ENCODE measurements at places on chromosomes 2 and 18.

DNA sequence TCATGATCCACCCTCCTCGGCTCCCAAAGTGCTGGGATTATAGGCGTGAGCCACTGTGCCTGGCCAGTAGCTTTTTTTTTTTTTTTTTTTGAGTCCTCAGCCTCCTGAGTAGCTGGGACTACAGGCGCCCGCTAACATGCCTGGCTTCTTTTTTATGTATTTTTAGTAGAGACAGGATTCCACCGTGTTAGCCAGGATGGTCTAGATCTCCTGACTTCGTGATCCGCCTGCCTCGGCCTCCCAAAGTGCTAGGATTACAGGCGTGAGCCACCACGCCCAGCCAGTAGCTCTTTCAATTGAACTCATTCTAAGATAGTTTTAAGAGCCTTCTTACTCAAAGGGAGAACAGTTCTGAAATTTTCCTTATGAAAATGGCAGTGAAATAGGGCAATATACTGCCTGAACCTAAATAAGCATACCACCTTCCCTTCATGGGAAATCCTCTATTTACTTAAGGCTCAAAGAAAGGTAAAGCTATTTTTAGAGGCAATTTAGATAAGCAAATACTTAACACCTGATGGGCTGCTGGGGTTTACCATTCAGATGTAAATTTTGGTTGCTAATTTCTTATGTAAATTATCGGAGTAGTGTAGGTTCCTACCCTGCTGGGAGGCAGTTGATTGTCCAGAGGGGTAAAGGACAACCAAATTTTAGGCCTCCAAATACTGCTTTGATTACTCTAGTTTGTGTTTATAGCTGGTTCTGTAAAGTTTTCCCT, 144.7 kb downstream of the GREB1L start:
- DNase-seq = no peak

DNA sequence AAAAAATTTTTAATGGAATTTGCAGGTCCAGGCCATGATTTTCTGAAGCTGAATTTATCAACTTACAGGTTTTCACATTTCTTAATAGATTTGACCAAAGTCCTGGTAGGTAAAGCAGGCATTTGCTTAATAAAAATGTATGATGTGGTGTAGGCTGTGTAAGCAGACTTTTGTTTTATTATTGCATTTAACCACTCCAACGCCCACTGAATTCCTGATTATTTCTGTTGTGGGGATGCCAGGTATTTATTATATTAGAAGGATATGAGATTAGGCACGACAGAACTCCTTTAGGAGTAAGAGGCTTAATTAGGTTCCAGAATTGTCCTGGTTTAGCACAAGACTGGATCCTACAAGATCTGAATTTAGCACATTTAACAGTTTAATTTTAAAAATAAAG, 111.1 kb downstream of the ADCYAP1 start:
- no peak for DNase-seq

- DNase-seq = peak; percentile 7
These were observed 139.8 kb upstream of the NCK2 start for GRCh38 chr2:105604938-105605337.

- no peak for DNase-seq
These were observed 1.7 kb upstream of the HS6ST1 start for GRCh38 chr2:128320192-128320905.

DNA sequence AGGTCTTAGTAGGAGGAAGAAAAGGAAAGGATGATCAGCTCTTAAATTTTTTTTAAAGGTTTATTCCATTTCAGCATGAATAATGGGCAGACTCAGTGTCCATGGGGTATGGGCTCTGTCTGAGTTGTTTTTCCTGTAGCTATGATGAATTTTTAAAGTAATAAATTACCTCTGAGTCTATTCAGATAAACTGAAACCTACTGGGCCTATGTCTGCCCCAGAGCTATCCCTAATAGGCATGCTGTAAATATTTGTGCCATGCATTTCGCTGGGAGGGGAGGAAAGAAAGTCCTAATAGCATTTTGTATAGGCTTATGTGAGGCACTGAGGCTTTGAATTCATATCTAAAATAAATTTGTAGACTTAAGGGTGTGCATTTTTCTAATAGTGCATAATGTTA, 210.4 kb upstream of the BOD1L2 start:
- DNase-seq = no peak

- no peak for DNase-seq
These were observed 748.9 kb upstream of the NXPH2 start for GRCh38 chr2:139529080-139529479.

DNA sequence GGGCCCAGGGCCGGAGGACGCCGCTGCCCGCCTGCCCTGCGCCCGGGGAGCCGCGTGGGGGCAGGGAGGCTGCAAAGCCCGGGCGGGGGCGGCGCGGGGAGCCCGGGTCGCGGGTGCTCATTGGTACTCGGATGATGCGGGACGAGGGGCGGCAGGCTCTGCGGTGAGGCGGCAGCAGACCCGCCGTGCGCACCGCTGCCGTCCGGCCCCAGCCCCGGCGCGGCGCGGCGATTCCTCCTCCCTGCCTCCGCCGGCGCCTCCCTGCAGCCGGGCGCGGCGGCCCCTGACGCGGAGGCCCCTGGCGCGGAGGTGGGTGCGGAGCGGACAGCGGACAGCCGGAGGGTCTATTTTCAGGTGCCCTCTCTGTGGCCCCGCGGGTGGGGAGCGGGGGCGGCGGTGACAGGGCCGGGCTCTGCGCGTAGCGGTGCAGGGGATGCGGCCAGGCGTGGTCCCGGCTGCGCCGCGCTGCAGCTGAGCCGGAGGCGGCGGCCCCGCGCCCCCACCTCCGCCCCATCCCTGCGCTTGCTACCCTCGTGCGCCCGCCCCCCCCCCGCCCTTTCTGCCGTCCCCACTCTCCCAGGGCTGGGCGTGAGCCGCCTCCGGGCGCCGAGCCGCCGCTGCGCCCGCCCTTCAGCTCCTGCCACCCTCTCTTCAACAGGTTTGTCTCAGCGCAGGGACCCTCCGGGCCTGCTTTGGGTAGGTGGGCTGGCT, 640 bp downstream of the SPTBN1 start:
- DNase-seq = peak; percentile 29

GRCh38 chr2:73920577-73921545, 5.8 kb upstream of the DGUOK start:
- no peak for DNase-seq

- peak; percentile 12 for DNase-seq
These were observed 98.9 kb downstream of the PHLPP1 start for GRCh38 chr18:62814132-62814759.

GRCh38 chr2:42214669-42215068, 45.5 kb downstream of the EML4 start:
- peak; percentile 52 for DNase-seq

GRCh38 chr2:104758199-104758620, 95.7 kb upstream of the POU3F3 start:
- peak; percentile 43 for DNase-seq

DNA sequence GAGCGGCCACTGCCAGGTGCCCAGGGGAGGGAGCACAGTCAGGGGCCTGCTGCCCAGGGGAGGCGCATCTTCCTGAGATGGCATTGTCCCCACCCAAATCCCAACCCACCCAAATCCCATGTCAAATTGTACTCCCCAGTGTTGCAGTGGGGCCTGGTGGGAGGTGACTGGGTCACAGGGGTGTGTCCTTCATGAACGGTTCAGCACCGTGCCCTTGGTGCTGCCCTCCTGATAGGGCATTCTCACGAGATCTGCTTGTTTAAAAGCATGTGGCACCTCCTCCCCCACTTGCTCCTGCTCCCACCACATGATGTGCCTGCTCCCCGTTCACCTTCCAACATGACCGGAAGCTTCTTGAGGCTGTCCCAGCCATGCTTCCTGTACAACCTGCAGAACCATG, 27.6 kb downstream of the ANKMY1 start:
- DNase-seq = no peak

DNA sequence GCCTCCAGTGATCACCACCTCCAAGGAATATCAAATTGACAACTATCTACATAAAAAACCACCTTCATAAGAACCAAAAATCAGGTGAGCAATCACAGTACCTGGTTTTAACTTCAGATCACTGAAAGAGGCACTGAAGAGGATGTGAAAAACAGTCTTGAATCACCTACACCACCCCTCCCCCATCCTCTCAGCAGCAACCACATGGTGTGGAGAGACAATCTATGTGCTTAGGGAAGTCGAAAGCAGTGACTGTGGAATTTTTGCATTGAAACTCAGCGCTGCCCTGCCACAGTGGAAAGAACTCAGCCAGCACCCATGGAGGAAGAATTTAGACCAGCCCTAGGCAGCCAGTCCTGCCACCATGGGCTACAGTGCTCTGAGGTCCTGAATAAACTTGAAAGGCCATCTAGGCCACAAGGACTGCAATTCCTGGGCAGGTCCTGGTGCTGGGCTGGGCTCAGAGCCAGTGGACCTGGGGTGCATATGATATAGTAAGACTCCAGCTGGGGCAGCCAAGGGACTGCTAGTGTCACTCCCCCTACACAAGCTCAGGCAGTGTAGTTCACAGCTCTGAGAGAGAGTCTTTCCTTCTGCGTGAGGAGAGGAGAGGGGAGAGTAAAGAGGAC, 75.6 kb downstream of the ATL2 start:
- DNase-seq = no peak

GRCh38 chr2:177273408-177273807, 8.9 kb upstream of the NFE2L2 start:
- DNase-seq = no peak

- no peak for DNase-seq
These were observed 56.7 kb downstream of the NFATC1 start for GRCh38 chr18:79452190-79452990.

DNA sequence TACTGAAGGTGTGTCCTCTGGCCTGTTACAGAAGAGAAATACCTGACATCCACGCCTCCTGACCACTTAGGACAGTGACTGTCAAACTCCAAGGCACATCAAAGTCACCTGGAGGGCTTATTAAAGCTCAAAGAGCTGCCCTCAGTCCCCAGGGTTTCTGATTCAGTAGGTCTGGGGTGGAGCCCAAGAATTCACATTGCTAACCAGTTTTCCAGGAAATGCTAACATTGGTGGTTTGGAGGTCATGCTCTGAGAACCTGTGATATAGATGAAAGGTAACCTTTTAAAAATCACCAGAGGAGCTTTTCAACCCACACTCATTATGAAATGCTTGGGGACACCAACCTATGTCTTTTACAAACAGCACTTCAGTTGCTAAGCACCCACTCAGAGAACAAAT, 172.3 kb downstream of the ALK start:
- no peak for DNase-seq

- DNase-seq = peak; percentile 48
These were observed 203.3 kb downstream of the TCF4 start for GRCh38 chr18:55384551-55385275.

GRCh38 chr2:186105016-186105724, 366.6 kb downstream of the FSIP2 start:
- no peak for DNase-seq

DNA sequence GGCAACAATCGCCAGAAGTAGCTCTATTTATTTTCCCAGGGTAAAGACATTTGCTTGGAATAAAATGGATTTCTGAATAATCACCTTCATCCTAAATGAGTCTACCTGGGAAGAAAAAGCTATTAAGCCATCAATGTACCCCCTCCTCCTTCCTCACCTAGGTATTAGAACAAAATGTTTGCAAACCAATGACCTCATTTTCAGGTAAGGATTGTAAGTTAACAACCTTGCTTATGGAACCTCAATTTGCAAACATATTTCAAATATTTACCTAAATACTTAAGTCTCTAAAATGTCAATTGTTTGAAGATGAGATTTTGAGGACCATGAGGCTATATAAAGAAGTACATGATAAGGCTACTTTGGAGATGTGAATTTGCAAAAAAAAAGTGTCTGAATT, 43.9 kb downstream of the CAVIN2 start:
- DNase-seq = no peak

- DNase-seq = no peak
These were observed 955.8 kb upstream of the LRRTM1 start for GRCh38 chr2:81260320-81260719.

DNA sequence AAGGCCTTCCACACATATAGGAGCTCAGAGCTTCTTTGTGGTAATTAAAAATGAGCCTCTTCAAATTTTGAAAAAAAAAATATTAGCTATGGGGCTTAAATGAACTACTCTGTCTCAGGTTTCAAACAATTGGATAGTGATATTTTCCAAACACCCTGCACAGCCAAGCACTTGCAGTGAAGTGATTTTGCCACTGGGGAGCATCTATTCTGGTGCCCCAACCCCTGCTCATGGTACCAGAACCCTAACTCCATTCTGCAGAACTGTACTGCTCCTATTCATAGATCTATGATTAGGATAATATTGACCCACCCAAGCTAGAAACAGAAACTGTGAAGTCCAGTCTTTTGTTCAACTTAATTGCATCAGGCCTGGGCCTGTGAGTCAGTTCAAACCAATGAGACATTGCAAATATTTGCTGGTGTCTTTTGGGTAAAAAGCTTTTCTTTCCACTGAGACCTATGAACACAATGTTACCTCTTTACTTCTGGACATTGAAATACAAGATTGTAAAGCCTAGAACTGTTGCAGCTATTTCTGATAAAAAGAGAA, 324.0 kb downstream of the GALNT13 start:
- DNase-seq = peak; percentile 1

- no peak for DNase-seq
These were observed 62.2 kb downstream of the ALPK2 start for GRCh38 chr18:58566556-58567292.

GRCh38 chr2:179104736-179105135, 54.8 kb upstream of the CCDC141 start:
- no peak for DNase-seq

GRCh38 chr2:152924722-152925121, 206.3 kb downstream of the ARL6IP6 start:
- peak; percentile 7 for DNase-seq

GRCh38 chr18:10291568-10291981, 162.9 kb upstream of the APCDD1 start:
- peak; percentile 31 for DNase-seq
